Stimulated activated CD4-positive, alpha-beta T cell treated with anti-CD3 and anti-CD28 coated beads, TNF-alpha, amount 100 ng/mL, for 1 hour (primary cell): ENCODE measurements at places on chromosomes 5 and 9.

DNA sequence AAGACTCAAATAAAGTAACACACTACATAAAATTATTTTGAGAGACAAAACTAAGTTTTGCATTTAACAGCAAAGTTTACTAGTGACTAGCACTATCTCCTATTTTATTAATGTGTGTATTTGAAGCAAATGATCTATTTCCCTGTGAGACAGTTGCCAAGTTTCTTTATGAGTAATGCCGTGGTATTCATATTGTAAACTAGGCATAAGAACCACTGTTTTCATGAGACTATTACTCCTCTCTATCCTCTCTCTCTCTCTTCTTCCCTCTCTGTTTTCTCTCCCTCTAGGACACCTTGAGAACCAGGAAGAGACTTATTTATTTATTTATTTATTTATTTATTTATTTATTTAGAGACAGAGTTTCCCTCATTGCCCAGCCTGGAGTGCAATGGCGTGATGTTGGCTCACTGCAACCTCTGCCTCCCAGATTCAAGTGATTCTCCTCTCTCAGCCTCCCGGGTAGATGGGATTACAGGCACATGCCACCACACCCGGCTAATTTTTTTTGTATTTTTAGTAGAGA, 61.1 kb downstream of the MLANA start:
- no peak for DNase-seq

DNA sequence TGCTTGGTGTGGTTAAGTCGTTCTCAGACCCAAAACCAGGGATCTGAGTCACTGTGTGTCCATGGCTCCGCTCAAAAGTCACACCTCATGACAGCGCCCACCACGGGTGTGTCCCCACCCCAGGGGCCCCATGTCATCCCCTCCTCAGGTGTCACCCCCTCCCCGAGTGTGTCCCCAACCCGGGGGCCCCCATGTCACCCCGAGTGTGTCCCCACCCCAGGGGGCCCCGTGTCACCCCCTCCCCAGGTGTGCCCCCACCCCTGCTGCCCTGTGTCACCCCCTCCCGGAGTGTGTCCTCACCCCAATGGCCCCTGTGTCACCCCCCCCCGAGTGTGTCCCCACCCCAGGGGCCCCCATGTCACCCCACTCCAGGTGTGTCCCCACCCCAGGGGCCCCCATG, 5.1 kb downstream of the LRRC14B start:
- DNase-seq, result no peak

DNA sequence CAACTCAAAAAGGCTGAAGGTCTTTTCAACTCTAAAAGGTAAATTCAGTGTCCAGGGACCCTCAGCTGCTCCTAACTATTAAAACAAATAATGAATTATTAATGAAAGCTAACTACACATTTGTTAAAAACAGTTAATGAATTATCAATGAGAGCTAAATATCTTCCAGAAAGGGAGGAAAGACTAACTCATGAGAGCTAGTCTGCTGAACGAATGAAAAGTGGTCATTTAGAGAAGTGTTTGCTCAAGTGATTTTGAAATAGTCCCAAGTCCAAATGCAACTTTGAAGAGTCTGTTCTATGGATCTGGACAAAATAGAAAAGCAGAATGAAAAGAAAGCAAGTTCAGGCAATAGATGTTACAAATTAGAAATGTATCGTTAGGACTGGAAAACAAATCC, 133.9 kb upstream of the SPEF2 start:
- no peak for DNase-seq

DNA sequence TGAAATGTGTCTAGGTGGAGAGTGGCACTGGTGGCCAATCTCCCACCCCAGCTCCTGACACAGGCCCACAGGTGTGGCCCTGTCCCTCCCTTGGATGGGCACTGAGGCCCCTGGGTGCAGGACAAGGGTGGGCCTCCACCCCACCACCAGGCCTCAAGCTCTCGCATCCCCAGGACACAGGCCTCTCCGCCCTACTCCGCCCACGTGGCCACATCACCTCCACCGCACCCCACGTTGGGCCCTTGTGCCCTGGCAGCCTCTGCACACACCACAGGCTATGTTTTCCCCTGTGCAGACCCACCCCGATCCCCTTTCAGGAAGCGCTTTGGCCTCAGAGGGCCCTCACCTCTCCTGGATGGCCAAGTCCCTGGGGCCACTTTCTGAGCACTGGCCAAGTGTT, 54.7 kb downstream of the SECISBP2 start:
- DNase-seq, result no peak

DNA sequence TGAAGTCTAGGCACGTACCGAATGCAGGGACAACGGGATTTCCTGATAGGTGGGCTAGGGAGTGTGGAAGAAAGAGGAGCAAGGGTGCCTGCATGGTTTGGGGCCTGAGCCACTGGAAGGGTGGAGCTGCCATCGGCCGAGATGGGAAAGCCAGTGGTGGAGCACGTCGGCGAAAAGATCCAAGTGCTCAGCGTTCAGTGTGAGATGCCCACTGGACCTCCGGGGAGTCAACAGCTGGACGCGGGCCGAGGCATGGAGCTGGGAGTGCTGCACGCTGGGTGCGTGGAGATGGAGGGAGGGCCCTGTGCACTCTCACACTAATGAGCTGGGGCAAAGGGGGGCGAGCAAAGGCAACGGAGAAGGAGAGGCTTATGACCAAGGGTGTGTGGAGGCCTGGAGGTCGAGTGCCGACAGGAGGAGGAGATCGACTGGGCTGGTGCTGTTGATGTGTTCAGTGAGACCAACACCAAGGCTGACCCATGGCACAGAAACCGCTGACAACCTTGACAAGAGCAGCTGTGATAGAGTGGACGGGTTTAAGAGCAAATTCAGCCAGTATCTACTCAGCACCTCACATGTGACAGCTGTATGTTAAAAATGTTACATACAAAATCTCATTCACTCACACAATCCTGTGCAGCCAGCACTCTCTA, 85.7 kb downstream of the STK10 start:
- DNase-seq, result no peak

DNA sequence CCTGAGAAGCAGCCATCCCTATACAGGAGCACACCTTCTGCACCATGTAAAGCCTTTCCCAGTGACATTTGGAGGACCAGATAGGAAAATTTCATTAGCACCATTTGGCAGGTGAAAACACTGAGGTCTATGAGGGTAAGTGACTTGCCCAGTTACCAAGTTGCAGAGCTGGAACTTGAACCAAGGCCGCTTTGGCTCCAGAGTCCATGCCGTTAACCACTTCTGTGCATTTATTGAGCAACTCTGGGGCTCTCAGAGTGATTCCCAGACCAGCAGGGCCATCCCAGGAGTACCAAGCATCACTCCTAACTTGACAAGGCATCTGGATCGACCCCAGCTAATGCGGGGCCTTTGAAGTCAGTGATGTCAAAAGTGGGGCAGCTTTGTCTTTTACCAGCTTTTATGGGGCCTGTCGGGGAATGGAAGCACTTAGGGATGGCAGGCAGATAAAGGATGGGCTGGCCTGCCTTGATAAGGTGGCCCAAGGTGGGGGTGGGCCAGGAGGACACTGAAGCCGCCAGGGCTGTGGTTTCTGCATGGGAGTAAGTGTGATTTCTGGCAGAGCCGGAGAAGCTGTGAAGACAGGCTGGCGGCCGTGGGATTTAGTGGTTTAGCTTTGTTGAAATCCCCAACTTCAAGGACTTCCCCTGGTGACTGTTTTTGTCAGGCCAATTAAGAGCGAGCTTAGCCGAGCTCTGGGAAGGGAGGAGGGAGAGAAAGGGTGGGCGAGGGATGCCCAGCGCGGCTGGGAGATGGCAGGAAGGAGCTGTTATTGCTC, 127.3 kb downstream of the MACROH2A1 start:
- DNase-seq, result no peak

GRCh38 chr9:69888856-69889585, 68.4 kb downstream of the CFAP95 start:
- DNase-seq, result no peak

DNA sequence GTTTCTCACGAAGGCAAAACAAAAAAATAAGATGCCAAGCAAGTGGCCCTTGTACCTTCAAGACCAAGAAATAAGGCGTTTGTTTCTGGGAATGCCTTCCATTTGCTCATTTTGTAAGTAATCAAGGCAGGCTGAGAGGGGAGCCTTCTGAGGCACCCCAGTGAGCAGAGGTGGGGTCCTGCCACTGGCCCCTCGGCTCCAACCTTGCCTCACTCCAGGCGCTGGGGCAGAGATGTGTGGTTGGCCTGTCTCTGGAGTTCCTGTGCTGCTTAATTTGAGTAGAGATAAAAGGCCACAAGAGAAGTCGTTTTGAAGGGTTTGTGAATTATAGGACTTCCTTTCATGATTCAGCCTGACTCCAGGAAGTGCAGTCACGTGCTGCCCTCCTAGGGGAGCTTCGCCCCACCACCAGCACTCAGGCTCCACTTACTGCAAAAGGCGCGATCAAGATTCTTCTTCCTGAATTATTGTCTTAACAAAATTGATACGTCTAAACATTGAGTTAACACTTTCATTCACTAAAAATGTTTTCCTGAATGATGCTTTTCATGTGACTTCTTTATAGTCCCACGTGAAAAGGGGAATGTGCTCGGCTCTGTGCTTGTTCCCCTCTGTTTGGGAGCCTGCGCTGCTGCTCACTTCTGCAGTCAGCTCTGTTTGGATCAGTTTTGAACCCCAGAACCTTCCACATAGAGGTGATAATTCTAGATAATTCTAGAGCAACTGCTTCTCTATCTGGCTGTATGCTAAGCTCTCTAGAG, 13.7 kb downstream of the SYK start:
- no peak for DNase-seq

DNA sequence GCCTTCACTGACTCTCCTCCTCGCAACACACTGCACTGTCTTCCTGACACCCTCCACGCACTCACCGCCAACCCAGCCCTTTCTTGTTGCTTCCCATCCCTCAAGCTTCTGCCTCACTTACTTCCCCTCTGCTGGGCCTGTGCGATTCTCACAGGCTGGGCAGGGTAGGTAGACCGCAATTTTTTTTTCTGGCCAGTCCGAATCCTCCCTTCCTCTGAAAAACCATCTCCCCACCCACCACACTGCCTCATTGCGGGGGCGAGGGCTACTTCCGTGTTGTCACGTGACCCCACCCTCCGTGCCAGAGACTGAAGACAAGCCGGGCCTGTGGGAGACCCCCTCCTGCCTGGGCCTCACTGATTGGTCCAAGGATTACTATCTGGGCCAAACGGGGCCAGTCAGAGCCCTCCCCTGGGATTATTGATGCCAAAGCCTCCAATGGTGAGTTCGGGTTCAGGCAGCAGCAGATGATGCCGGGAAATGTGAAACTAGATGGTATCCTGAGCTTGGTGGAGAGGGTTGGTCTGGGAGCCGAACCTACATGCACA, 73.1 kb downstream of the STK10 start:
- peak; percentile 23 for DNase-seq

DNA sequence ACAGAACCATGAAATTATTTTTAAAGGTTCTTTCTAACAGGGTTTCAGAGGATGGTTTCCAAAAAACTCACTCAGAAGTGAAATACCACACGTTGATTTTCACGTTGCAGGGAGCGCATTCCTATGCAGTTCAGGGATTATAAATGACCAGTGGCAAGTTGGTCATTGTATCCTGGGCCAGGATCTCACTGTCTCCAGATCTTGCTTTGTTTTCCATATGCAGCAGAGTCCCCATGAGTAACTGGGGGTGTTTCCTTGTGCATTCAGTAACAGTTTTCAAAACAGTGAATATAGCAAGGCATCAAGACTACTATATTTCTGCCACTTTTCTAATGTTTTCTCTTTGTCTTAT, 1064.9 kb upstream of the DMAC1 start:
- no peak for DNase-seq

DNA sequence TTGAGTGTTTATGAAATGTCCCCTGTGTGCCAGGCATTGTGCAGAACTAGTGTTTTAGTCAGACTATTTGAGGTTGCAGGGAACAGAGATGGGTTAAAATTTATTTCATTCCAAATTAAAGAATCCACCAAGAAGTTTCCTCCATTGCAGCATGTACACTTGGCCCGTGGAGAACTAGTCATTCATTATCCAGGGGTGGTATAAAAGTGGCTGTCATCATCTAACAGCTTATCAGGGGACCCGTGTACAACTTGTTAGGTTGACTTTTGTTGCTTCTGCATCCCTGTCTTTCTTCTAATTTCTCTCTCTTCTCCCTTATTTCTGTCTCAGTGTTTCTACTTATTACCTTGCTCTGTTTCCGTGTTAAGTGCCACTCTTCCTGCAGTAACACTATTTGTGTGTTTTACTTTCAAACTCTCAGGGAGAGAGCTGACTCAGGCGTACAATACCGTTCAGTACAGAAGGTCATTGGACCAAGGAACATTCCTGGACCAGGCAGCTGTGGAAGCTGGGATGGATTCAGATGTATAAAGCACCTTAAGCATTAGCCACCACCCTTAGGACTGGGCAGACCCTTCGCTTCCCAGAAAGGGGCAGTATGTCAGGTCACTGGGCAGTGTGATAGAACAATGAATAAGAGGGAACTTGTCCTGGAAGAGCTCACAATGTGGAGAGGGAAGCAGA, 36.1 kb downstream of the MAP3K1 start:
- DNase-seq, result no peak

GRCh38 chr5:156556666-156557406, 229.9 kb downstream of the SGCD start:
- DNase-seq, result no peak

- DNase-seq, result no peak
Observed at GRCh38 chr5:138692370-138692769, 60.9 kb upstream of the CTNNA1 start.

GRCh38 chr9:30482499-30482898, 1901.9 kb upstream of the ACO1 start:
- no peak for DNase-seq

GRCh38 chr5:43231977-43232376, 40.0 kb downstream of the NIM1K start:
- no peak for DNase-seq

DNA sequence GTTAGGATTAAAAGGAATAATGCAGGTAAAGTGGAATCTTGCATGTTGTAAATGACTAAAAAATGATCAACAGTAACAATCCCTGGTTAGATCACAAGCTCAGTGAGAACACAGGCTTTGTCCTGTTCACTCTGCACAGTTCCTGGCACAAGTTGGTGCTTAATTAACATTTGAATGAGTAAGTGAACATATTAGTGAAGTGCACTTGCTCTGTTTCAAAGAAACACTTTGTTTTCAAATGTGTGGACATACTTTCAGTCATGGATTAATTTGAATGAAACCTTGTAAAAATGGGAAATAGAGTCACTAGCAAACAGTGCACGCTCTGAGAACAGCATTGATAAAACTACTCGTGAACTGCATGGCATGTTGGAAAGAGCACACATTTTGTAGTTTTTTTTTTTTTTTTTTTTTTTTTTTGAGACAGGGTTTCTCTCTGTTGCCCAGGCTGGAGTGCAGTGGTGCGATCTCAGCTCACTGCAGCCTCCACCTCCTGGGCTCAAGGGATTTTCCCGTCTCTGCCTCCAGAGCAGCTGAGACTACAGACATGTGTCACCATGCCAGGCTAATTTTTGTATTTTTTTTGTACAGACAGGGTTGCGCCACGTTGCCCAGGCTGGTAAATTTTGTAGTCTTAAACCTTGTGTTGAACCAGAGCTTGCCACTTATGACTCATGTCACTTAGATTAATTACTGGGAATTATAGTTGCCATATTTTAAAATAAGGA, 159.9 kb downstream of the LURAP1L start:
- no peak for DNase-seq
